ENCODE measurements at places on chromosomes 4 and X. TPM values are rescaled to one million over a fixed set of nuclear protein-coding genes. Genes with fewer than 3 reads are reported as not detected.

Gene PRRG3
- not detected for total RNA-seq

Gene SLC9B1
- 0.47 TPM for total RNA-seq

Gene FGF13
- total RNA-seq, result 0.09 TPM

Gene IL3RA
- 13.1 TPM for total RNA-seq

Gene KLB
- total RNA-seq, result under 0.01 TPM

Gene CPLX1
- total RNA-seq, result 0.47 TPM

Gene SMIM31
- not detected for total RNA-seq

Gene TLR1
- total RNA-seq, result 5.4 TPM

Gene STK32B
- 9.8 TPM for total RNA-seq

Gene NPY2R
- not detected for total RNA-seq

Gene DMRTC1B
- total RNA-seq, result not detected

Gene F11
- not detected for total RNA-seq

Gene EMCN
- total RNA-seq, result 40.8 TPM

Gene PPM1K
- total RNA-seq, result 9.1 TPM

Gene TMEM154
- 3.9 TPM for total RNA-seq

Gene SOWAHB
- total RNA-seq, result under 0.01 TPM

Gene TMEM271
- not detected for total RNA-seq

Gene CT47B1
- not detected for total RNA-seq

Gene FHDC1
- under 0.01 TPM for total RNA-seq

Gene ATP8A1
- 27.2 TPM for total RNA-seq

Data from endothelial cell of coronary artery (primary cell).